ENCODE measurements at places on chromosomes 12 and 14.

DNA sequence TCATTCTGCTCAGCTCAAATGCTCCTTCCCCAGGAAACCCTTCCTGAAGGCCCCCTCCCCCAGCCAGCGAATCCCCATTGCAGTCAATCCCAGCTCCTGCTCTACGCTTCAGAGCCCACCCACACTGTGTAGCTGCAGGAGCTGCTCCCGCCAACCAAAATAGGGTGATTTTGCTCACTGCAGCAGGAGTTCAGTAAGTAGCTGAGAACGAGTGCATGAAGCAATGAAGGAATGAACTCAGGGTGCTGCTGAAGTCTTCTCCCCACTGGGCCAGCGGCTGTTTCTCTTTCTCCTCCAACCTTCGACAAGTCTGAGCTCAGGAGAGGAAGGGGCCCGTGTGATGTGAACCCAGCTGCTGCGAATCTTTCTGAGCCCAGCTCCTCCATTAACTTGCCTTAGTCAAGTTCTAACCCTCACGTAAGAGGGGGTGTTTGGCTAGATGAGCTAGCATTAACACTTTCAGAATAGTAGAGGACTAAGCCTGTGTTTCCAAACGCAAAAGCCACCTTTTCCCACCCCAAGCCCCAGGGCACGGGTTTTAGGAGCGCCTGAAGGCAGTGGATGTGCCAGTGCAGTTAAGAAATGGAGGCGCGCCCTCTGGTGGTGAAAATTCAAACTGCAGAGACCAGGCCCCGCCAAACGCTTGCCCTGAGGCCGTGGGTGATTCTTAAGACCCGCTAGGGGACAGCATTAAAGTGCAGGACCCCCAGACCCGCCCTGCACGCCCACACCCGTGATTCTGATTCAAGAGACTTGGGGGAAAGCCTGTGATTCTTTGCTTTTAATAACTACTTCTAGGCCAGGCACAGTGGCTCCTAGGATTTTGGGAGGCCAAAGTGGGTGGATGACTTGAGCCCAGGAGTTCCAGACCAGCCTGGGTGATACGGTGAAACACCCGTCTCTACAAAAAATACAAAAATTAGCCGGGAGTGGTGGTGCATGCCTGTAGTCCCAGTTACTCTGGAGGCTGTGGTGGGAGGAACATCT lies 11.9 kb upstream of the SERPINA4 start:
- peak; percentile 29 for DNase-seq

DNA sequence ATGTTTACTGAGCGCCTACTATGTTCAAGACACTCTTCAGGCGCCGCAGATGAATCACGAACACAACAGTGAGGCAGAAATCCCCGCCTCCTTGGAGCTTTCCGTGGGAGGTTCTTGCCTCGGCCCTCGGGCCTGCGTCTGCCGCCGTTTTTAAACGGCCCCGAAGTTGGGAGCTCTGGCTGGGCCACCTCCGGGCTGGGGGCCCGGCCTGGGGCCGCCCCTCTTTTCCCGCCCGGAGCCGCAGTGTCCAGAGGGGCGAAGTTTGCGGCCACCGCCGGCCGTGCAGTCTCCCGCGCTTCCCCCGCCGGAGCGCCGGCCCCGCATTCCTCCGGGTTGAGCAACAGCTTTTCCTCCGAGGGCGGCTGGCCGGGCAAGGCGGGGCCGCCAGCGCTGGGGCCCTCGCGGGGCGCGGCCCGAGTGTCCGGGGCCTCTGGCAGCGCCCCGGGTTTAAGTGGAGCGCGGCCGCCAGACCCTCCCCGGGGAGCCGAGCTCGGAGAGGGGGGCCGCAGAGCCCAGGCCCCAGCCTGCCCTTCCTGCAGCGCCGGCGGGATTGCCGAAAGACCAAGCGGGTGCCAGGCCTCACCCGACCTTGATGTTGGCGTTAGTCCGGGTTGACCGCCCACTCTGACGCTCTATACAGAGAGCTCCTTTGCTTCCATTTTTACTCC lies 18.7 kb upstream of the CTDSP2 start:
- DNase-seq, result no peak

- no peak for DNase-seq
Observed at GRCh38 chr12:130136509-130137039, 25.7 kb upstream of the FZD10 start.

GRCh38 chr12:86249851-86250250 lies 6.3 kb downstream of the MGAT4C start:
- DNase-seq, result no peak
